ENCODE measurements at places on chromosomes 1 and 21. TPM values are rescaled to one million over a fixed set of nuclear protein-coding genes. Genes with fewer than 3 reads are reported as not detected.

The TEX50 gene
- total RNA-seq: not detected

The CSF3R gene
- total RNA-seq: 4.8 TPM

The ACTA1 gene
- total RNA-seq: not detected

The LEFTY1 gene
- 1.3 TPM for total RNA-seq

The LPAR3 gene
- total RNA-seq: 4.0 TPM

The SPRR5 gene
- total RNA-seq: not detected

The CFHR2 gene
- total RNA-seq: not detected

DNA sequence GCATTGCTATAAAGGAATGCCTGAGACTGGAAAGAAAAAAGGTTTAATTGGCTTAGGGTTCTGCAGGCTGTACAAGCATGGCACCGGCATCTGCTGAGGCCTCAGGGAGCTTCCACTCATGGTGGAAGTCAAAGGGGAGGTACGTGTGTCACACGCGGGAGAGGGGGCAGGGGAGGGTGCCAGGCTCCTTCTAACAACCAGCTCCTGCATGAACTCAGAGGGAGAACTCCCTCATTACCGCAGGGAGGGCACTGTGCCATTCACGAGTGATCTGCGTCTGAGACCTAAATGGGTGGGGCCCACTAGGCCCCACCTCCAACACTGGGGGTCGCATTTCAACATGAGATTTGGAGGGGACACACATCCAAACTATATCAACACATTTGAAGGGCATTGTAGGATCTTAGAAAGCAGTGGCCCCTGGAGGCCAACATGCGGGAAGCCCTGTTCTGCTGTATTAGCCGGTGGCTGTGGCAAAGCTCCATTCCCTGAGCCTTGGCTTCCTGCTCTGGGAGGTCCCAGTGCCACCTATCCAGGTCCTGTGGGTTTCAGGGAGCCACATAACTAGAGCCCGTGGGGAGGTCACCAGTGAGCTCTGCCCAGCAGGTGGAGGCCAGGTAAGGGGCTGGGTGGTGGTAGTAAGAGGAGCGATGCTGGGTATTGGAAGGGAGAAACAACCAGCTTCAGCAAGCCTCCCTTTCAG, 10.0 kb downstream of the WNT3A start:
- no peaks in the 10 kb centered on the region for H3K27me3 ChIP-seq
- no peak for DNase-seq
- no peaks in the 10 kb centered on the region for H3K4me1 ChIP-seq
- no peaks in the 10 kb centered on the region for H3K36me3 ChIP-seq
- H3K27ac ChIP-seq: no peak overlapping the region

GRCh38 chr1:208793861-208794345, 549.7 kb upstream of the PLXNA2 start:
- no peaks in the 10 kb centered on the region for H3K4me1 ChIP-seq
- H3K36me3 ChIP-seq: no peaks in the 10 kb centered on the region
- DNase-seq: no peak
- no peak overlapping the region for H3K27ac ChIP-seq

DNA sequence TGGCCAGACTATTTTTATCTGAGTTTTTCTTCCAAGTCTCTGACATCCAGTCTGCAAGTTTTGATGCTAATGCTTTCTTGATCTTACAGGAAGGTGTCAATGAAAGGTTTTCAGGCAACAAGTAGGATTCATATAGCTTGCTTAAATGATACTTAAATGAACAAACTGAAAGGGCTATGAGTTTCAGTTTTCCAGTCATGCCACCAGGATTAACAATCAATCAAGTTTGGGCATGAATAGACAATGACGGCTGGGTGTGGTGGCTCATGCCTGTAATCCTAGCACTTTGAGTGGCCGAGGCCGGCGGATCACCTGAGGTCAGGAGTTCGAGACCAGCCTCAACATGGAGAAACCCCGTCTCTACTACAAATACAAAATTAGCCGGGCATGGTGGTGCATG, 34.3 kb upstream of the SLC16A1 start:
- no peak overlapping the region for H3K4me3 ChIP-seq
- no peak overlapping the region for H3K27ac ChIP-seq
- H3K4me1 ChIP-seq: no peaks in the 10 kb centered on the region
- H3K27me3 ChIP-seq: no peaks in the 10 kb centered on the region
- no peaks in the 10 kb centered on the region for H3K36me3 ChIP-seq
- no peak for DNase-seq

- no peak for DNase-seq
- no peak overlapping the region for H3K27ac ChIP-seq
- no peak overlapping the region for H3K4me3 ChIP-seq
- no peaks in the 10 kb centered on the region for H3K36me3 ChIP-seq
Measured at GRCh38 chr1:246157516-246157915, 349.6 kb downstream of the SMYD3 start.

DNA sequence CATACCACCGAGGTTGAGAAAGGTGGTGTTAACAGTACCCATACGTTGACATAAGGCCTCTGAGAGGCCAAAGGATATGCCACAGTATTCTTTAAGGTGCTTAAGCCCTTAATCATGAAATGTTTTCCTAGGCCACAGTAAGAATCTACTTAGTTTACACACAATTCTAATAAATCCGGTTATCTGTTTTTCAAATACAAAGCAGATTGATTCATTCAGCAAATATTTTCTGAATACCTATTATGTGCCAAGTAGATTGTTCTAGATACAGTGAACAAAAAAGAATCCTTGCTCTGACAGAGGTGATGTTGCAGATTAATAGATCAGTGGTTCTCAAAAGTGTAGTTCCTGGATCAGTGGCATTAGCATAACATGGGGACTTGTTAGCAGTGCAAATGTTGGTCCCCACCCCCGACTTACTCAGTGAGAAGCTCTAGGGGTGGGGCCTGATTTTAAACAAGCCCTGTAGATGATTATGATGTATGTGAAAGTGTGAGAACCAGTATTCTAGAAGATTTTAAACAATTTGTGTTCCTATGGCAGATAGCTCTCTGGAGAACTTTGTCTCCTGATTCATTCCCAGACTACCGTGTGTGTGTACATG, 61.6 kb downstream of the NFIA start:
- no peak overlapping the region for H3K27ac ChIP-seq
- no peaks in the 10 kb centered on the region for H3K36me3 ChIP-seq
- H3K27me3 ChIP-seq: no peaks in the 10 kb centered on the region

- H3K27ac ChIP-seq: no peak overlapping the region
- no peak for DNase-seq
- H3K36me3 ChIP-seq: no peaks in the 10 kb centered on the region
Measured at GRCh38 chr1:19577561-19577960, 66.5 kb upstream of the NBL1 start.

GRCh38 chr1:28895896-28896608, 18.3 kb upstream of the EPB41 start:
- peaks cover 9% of the 10 kb centered on the region for H3K4me1 ChIP-seq
- H3K4me3 ChIP-seq: no peak overlapping the region
- DNase-seq: no peak
- no peaks in the 10 kb centered on the region for H3K27me3 ChIP-seq
- no peaks in the 10 kb centered on the region for H3K36me3 ChIP-seq

- H3K4me3 ChIP-seq: no peak overlapping the region
- no peak for DNase-seq
- no peaks in the 10 kb centered on the region for H3K27me3 ChIP-seq
- H3K4me1 ChIP-seq: no peaks in the 10 kb centered on the region
- no peak overlapping the region for H3K27ac ChIP-seq
- H3K36me3 ChIP-seq: no peaks in the 10 kb centered on the region
Measured at GRCh38 chr1:93566227-93566626, 115.4 kb downstream of the BCAR3 start.

DNA sequence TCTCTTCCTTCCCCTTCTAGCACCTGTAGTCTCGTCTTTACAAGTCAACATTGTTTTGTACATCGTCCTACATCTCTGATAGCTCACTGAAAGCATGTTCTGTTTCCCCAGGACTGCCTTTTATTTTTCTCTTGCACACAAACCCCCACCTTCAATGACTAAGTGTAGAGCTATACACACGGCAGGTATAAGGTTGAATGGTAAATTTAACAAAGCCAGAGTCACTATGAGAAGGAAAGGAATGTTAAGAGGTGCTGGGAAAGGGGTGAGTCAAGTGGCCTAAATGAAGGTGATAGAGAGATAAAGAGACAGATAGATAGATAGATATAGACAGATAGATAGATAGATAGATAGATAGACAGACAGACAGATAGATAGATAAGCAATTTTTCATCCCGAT, 134.3 kb upstream of the ATP1B1 start:
- H3K4me3 ChIP-seq: no peak overlapping the region
- H3K36me3 ChIP-seq: no peaks in the 10 kb centered on the region
- no peak overlapping the region for H3K27ac ChIP-seq
- H3K4me1 ChIP-seq: peaks cover 12% of the 10 kb centered on the region
- DNase-seq: no peak

- no peaks in the 10 kb centered on the region for H3K36me3 ChIP-seq
- peak; percentile 90 for DNase-seq
- peaks cover 15% of the 10 kb centered on the region for H3K4me1 ChIP-seq
- no peak overlapping the region for H3K4me3 ChIP-seq
Measured at GRCh38 chr1:204348722-204349121, 11.0 kb downstream of the PLEKHA6 start.

GRCh38 chr1:165467706-165468105, 22.8 kb upstream of the RXRG start:
- no peak for DNase-seq
- H3K27ac ChIP-seq: no peak overlapping the region
- no peaks in the 10 kb centered on the region for H3K27me3 ChIP-seq
- no peaks in the 10 kb centered on the region for H3K4me1 ChIP-seq
- H3K36me3 ChIP-seq: no peaks in the 10 kb centered on the region

DNA sequence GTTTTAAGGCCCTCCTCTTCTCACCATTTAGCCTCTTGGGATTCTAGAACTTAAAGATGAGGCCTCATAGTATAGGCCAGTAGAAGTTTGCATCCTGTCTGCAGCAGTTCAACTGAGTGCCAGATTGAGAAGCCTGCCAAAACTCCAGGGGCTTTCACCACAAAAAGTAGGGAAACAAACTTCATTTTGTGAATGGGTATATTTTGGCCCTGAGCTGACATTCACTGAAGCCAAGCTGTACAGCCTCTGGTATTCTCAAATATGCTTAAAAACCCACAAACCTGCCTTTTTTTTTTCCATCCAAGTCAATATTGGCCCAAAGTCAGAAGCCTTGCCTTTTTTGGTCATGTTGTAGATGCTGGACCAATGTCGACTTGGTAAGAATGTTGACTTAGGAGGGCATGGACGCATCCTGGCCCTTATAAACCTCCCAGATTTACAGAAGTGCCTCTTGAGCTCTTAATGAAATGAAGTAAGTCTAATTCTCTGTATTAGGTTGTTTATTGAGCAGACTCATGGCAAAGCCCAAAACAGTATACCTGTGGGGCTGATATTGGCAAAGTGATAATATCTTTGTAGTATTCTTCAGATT, 337.5 kb downstream of the CHRM3 start:
- no peak overlapping the region for H3K27ac ChIP-seq
- H3K4me3 ChIP-seq: no peak overlapping the region
- H3K27me3 ChIP-seq: no peaks in the 10 kb centered on the region

GRCh38 chr1:198701250-198701649, 62.4 kb downstream of the PTPRC start:
- no peak overlapping the region for H3K4me3 ChIP-seq
- no peaks in the 10 kb centered on the region for H3K36me3 ChIP-seq
- no peaks in the 10 kb centered on the region for H3K27me3 ChIP-seq
- no peaks in the 10 kb centered on the region for H3K4me1 ChIP-seq
- no peak for DNase-seq

GRCh38 chr21:42469272-42469671, 26.8 kb downstream of the RSPH1 start:
- no peak for DNase-seq
- H3K4me3 ChIP-seq: no peak overlapping the region
- H3K27me3 ChIP-seq: no peaks in the 10 kb centered on the region
- H3K27ac ChIP-seq: no peak overlapping the region
- no peaks in the 10 kb centered on the region for H3K36me3 ChIP-seq
- no peaks in the 10 kb centered on the region for H3K4me1 ChIP-seq
